ENCODE measurements at places on chromosomes 6 and 20.

- DNase-seq, result no peak
Measured at GRCh38 chr6:19605624-19606023, 231.5 kb upstream of the ID4 start.

DNA sequence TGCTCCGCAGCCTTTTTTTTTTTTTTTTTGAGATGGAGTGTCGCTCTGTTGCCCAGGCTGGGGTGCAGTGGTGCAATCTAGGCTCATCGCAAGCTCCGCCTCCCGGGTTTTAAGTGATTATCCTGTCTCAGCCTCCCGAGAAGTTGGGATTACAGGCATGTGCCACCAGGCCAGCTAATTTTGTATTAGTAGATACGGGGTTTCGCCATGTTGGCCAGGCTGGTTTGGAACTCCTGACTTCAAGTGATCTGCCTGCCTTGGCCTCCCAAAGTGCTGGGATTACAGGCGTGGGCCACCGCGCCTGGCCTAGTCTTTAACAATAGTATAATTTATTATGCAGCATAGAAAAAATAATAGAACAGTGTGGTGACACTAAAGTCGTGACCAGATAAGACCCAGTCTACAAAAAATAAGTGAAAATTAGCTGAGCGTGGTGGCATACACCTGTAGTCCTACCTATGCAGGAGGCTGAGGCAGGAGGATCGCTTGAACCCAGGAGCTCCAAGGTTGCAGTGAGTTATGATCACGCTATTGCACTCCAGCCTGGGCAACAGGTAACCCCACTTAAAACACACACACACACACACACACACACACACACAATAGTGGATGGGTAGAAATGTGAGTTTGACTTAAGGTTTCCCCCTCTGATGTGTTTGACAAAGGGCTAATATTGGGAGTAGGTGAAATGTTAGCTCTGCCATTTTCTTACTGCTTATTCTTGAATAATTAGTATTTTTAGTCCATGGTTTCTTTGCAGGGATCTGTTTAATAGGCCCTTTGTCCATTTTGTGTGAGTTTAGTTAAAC lies 6.5 kb downstream of the PIM1 start:
- DNase-seq, result no peak

DNA sequence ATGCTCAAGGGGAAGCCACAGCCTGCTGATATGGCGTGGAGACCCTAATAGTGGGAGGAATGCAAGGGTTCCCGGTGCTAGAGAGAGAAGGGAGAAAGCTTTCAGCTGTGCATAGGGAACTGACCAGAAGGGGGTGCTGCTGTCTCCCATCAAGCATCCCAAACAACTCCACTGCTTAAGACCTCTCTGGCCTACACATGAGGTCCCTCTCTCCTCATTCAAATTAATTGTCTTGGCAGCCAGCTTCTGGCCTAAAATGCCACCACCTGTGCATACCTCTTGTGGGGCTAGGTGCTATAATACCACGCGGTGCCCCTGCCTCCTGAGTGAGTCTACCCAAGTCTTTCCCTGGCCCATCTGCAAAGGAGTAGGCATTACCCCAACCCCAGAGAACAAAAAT lies 14.5 kb downstream of the ADISSP start:
- DNase-seq, result peak; percentile 73

GRCh38 chr20:15886250-15886649 lies 687.0 kb downstream of the KIF16B start:
- no peak for DNase-seq

DNA sequence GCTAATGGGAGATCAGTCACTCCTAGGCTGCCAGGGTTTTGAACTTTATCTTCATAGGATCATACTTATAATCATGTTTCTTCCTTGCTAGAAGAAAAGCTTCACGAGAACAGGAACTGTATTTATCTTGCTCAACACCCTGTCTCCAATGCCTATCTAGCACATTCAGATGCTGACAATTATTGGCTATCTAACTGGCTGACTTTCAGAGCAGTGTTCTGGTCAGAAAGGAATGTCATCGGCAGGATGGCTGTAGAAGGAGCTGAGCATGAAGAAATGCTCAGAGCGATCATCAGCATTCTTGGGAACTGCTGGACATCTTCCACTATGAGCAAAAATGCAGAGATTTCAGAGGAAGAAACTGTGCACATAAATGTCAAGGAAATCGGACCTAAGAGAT lies 628.0 kb upstream of the NRSN1 start:
- DNase-seq, result no peak

DNA sequence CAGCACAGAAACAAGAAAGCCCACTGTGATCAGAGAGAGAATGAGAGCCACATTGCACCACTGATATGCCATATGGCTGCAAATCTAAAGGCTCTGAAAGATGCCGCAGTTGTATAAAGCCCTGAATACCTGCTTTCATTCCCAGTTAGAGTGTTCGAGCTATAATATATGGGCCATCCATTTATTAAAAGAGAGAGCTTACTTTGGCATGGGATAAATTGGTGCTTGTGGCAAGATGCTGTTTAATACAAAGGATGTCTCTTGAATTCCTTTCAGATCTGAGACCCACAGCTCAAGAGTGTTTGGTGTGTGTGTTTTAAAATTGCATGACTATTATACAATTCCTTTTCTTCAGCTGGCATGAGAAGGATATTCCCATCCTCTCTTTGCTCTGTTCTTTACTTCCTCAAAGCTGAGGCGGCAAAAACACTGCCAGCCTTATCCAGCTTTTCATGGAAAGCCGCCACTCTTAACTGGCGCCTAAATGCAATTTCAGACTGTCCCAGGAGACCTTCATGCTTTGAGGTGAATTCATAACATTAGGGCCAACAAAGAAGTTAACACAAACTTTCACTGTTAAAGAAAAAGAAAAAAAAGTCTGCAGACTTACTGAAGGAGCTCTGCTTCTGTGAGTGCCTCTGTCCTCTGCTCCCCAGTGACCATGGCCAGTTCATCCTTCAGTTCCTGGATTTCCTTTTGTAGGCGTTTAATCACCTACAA lies 147.6 kb downstream of the KIF6 start:
- DNase-seq, result no peak

DNA sequence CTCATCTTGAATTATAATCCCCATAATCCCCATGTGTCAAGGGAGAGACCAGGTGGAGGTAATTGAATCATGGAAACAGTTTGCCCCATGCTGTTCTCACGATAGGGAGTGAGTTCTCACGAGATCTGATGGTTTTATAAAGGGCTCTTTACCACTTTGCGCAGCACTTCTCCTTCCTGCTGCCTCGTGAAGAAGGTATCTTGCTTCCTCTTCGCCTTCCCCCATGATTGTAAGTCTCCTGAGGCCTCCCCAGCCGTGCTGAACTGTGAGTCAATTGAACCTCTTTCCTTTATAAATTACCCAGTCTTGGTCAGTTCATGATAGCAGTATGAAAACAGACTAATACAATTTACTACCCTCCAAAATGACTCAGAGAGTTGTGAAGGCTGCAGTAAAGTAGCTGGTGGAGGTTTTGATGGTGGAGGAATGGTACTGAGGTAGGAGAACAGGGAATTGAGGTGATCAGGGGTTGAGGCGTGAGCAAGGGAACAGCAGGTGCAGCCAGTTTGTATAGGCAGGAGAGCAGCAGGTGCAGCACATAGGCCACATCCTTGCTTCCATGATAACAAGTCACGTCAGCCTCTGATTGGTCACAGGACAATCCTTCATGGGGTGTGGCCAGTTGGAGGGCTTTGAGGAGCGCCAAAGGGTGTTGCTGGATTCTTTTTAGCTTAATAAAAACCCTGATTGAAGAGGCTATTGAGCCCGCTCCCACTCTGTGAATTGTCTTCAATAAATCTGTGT lies 150.0 kb downstream of the CDC5L start:
- DNase-seq, result no peak

DNA sequence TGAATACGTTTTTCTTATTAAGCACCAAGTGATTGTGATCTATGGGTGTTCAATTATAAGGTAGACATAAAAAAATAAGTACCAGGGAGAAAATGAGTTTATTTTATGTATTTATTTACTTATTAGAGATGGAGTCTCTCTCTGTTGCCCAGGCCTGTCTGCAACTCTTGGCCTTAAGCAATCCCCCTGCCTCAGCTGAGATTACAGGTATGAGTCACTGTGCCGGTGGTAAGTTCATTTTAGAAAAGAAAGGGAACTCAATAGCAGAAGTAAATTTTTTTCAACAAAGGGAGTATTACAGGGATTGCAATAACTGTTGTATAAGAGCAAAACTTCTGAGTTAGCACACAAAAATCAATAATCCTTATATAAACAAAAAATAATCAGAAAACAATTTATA lies 98.7 kb upstream of the FUT9 start:
- DNase-seq, result no peak

DNA sequence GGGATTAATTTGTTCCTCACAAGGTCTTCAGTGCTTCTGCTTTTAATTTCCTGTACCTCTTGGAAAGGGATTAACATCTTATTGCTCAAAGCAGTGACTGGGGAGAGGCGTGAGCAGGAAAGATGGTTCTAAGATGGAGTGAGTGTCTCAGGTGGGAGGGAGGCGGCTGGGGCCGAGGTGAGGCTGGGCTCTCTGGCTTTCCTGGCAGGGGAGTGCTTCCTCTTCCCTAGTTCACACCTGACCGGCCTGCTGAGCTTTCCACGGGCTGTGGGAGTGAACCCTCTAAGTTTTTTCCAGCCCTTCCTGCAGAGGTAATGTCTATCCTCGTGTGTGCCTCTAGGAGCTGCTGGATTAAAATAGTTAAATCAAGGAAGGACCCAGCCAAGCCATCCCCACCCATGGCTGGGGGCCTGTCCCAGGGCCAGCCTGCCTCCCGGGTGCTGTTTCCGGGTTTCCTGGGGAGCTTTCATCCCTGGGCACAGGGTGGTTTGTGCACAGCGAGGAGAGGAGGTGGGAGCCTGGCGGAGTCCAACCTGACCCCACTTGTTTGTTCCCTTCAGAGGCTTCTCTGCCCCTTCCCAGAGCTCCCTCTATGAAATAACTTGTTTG lies 179.1 kb downstream of the TFAP2C start:
- DNase-seq, result no peak

GRCh38 chr20:9255171-9255570 lies 186.3 kb downstream of the PLCB4 start:
- no peak for DNase-seq

GRCh38 chr20:34022151-34022838 lies 28.6 kb downstream of the RALY start:
- peak; percentile 41 for DNase-seq

GRCh38 chr6:119324718-119325117 lies 24.8 kb downstream of the MAN1A1 start:
- no peak for DNase-seq

- no peak for DNase-seq
Measured at GRCh38 chr6:84353459-84354423, 126.3 kb upstream of the CEP162 start.

GRCh38 chr6:2314641-2315040 lies 69.2 kb upstream of the GMDS start:
- DNase-seq, result no peak

DNA sequence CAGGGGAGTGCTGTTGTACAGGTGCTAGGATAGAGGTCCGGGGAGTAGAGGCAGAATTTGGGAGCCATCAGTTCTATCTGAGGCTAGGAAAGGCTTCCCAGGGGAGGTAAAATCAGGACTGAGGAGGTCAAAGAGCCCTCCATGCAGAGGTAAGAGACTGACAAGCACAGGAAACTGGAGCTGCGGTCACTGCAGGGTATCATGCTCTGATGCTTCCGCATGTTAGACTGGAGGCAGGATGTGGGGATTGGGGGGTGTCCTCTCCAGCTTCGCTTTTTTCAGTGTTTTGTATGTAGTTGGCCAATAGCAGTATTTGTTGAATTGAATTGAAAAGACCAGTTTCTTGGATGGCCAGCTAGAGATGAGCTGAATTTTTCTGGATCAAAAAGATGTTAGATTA lies 87.8 kb downstream of the SLC22A3 start:
- DNase-seq, result no peak

DNA sequence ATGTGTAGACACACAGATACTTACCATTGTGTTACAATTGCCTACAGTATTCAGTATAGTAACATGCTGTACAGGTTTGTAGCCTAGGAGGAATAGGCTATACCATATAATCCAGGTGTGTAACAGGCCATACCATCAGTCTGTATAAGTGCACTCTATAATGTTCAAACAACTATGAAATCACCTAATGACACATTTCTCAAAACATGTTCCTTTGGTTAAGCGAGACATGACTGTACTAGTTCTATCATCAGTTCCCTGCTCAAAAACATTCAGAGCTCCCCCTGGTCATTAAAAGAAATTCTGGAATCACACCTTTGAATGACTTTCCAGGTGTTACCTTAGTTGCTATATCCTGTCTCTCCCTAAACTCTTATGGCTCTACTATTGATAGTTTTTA lies 70.4 kb upstream of the SLC2A12 start:
- no peak for DNase-seq

- peak; percentile 45 for DNase-seq
Measured at GRCh38 chr6:57432919-57433684, 115.7 kb downstream of the PRIM2 start.

GRCh38 chr6:170206317-170206621 lies 84.6 kb downstream of the DLL1 start:
- no peak for DNase-seq

- DNase-seq, result no peak
Measured at GRCh38 chr6:109411034-109411433, 28.8 kb upstream of the CD164 start.

DNA sequence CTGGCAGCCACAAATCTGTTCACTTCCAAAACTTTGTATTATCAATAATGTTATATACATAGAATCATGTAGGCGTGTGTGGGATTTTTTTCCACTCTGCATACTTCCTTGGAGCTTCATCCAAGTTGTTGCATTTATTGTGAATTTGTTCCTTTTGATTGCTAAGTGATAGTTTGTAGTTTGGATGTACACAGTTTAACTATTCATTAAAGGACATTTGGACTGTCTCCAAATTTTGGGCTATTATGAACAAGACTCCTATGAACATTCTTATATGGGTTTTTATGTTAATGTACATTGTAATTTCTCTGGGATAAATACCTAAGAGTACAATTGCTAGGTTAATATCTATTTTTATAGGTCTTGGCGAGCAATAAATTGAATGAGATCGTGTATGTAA lies 36.2 kb upstream of the GCNT2 start:
- no peak for DNase-seq

GRCh38 chr6:27312146-27312949 lies at the start of gene POM121L2:
Gene POM121L2 (minus strand): TSS chr6:27312273. CDS start chr6:27312170, 103 bp downstream.
- peak; percentile 77 for DNase-seq

DNA sequence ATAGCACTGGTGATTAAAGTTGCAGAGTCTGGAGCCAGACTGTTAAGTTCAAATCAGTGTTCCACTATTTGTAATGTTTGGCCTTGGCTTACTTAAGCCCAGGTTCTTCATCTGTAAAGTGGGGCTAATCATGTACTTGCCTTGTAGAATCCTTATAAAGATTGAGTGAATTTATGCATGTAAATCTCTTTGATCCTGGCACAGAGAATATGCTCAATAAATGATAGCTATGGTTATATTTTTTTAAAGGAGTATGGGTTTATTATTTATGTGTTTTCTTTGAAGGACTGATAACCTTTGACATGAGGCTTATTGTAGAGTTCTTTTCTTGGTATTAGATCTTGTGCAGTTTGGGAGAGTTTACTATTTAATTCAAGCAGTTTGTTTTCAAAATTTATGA lies 89.5 kb downstream of the CDKAL1 start:
- DNase-seq, result no peak

Measured in GM12865 (cell line).